ENCODE measurements at places on chromosomes 1 and 21.

DNA sequence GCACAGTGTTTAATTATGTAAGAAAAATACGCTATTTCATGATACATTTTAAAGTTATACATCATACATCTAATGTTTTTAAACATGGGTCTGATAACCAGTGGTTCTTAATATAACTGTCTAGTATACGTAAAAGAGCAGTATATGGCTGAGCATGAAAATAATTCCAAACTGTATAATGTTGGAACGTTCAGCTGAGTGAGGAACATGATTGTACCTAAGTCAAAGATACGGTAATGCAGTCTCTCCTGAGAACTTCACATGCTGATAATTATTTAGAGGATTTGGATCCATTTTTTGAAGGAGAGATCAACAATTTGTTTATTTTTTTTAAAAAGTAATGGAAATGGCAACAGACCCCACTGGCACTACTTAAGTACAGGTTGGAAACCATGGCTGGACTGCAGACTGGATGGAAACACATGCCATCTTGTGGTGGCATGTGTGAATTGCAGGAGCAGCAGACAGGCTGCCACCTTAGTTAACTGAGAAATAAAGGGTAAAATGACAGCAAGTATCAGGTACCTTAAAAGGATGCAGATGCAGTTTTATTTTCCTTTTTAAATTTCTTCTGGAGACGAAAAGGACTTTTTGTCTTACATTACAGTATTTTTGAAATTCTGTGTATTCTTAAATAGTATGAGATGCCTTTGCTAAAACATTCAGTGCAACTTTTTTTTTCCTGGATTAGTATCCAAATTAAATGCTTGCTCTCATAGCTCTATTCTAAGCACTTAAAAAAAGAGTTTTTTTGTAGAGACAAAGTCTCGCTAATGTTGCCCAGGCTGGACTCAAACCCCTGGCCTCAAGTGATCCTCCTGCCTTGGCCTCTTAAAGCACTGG is 73.8 kb downstream of the MTR start:
- DNase-seq, result no peak

DNA sequence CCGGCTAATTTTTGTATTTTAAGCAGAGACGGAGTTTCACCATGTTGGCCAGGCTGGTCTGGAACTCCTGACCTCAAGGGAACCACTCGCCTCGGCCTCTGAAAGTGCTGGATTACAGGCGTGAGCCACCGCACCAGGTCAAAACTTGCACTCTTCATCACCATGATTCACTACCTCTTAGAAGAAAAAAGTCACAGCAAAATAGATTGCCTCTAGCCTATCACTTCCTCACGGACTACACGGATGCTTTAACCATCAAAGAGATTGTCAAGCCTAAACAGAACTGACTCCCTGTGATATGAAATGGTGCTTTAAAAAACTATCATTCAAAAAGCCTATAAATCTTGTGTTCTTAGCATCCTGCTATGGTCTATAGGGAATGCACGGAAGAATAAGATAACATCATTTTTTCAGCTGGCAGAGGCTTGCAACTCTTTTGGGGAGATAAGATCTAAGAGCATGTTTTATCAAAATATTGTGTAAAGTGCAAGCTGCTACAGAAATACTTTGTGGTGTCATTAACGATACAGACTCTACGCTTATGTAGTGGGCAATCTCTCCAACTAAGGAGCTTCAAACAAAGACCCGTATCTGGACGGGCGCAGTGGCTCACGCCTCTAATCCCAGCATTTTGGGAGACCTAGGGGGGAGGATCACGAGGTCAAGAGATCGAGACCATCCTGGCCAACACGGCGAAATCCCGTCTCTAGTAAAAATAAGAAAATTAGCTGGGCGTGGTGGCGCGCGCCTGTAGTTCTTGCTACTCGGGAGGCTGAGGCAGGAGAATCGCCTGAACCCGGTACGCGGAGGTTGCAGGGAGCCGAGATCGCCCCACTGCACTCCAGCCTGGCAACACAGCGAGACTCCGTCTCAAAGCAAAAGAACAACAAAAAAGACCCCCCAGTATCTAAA is 966 bp downstream of the TFB2M start:
- DNase-seq, result no peak

- no peak for DNase-seq
These were observed 57.3 kb downstream of the SDCCAG8 start for GRCh38 chr1:243312952-243313634.

- no peak for DNase-seq
These were observed 24.9 kb upstream of the PDXK start for GRCh38 chr21:43693981-43694380.

DNA sequence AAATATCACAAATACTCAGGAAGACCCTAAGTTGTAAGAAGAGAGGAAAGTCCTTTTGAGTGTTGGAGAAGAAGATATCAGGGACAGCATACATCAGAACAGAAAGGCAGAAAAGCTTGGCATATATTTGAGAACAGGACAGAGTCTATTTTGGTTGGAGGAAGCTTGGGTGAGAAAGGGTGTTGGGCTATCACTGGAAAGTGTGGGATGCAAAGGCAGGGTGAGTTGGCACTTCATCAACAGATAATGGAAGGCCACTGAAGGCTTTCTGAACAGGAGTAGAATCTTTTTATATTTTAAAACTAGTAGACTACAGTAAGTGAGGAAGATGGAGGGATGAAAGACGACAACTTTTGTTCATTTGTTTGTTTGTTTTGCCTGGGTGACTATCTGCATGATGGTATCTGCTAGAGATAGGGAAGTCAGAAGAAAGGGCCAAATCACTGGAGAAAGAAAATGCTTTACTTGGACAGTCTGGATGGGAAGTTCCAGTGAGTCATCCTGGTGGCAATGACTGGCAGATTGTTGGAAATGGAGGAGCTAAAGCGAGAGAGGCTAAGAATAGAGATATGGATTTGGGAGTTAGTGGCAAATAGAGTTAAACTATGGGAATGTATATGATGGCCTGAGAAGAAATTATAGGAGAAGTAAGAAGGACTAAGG is 33.7 kb upstream of the KCNA2 start:
- DNase-seq, result no peak

DNA sequence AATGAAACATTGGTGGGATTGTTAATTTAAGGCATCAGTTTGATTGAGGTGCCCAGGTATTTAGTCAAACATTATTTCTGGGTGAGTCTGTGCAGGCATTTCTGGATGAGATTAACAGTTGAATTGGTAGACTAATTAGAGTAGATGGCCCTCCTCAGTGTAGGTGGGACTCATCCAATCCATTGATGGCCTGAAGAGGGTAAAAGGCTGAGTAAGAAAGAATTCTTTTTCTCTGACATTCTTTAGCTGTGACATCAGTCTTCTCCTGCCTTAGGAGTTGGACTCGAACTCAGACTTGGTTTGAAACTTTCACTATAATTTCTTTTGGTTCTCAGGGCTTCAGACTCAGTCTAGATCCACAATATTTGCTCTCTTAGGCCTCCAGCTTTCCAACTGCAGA is 59.6 kb upstream of the ADAMTS5 start:
- no peak for DNase-seq

DNA sequence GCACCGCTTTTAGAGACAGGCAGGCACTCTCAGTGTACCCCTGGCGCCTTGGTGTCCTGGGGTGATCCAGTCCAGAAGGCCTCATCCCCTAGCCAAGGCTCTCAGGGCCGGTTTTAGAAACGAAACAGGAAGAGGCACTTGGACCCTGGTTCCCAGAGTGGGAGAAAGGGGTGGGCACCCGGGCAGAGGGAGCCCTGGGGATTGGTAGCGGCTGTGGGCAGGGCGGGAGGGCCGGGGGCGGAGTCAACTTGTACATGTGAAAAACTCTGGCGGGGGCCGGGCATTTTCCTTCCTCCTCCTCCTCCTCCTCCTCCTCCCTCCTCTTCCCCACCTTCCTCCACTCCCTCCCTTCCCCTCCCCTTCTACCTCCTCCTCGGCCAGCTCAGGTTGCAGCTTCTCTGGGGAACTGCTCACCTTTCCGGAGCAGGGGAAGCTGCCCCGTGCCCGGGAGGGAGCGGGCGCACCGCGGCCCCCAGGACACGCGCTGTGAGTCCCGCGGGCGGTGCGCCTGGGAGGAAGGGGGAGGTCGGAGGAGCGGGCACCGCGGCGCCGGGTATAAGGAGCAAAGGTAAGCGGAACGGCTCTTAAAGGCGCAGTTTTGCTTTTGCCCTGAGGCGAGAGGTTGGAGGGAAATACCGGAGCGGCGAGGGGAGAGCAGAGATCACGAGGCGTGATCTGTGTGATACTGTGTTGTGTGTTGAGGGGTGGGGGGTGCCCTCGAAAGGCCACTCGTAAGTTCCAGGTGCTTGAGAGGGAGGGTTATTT is at the start of gene CDK18:
CDK18 (plus strand) TSS at position 359 of the 765 bp plus-strand sequence. CDS start 18,499 bp downstream, outside the sequence.
- peak; percentile 18 for DNase-seq

All from CD8-positive, alpha-beta memory T cell (primary cell).